ENCODE measurements at places on chromosomes 6 and 20.

- DNase-seq: no peak
These were observed 191.3 kb downstream of the EPM2A start for GRCh38 chr6:145544041-145544440.

DNA sequence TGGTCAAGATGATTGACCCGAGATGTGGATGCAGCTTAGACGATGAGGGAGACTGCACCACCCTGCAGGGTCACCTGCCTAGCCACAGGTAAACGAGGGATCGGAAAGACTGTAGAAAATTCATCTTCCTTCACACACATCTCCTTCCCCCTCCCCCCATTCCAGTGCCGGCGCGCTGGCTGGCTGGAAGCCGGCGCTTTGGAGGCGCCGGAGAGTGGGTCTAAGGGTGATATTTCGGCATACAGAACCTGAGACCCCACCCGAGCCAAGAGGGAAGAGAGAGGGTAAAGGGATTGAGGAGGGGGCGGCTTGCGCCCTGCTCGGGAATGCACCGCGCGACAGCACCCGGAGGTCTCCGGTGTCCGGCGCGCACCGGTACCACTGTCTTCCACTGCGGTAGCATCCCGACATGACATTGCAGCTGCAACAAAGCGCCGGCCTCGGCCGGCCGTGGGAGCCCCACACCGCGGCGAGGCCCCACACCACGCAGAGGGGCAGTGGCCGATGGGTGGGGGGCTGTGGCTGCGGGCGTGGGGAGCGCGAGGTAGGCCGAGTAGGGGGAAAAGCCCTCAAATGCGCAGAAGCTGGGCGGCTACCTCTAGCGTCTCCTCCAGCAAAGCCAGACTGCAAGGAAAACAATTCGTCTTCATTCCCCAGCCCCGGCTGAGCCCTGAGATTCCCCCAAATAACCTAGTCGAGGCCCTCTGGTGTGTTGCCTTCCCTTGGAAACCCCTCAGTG lies 984 bp downstream of the TNFRSF21 start:
- no peak for DNase-seq

DNA sequence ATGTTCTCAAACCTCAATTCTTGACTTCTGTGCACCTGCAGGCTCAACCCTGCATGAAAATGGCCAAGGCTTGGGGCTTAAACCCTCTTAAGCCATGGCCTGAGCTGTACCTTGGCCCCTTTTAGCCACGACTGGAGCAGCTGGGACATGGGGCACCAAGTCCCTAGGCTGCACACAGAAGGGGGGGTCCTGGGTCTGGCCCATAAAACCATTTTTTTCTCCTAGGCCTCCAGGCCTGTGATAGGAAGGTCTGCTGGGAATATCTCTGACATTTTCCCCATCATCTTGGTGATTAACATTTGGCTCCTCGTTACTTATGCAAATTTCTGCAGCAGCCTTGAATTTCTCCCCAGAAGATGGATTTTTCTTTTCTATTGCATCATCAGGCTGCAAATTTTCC lies 119.4 kb upstream of the VGLL2 start:
- DNase-seq: no peak

- no peak for DNase-seq
These were observed 37.1 kb downstream of the FRMD1 start for GRCh38 chr6:168041928-168042327.

GRCh38 chr6:45115696-45116095 lies 212.4 kb upstream of the RUNX2 start:
- DNase-seq: no peak

- no peak for DNase-seq
These were observed 319.0 kb downstream of the HACE1 start for GRCh38 chr6:104540743-104541142.

GRCh38 chr6:165692106-165692653 lies 29.1 kb upstream of the PDE10A start:
- no peak for DNase-seq

DNA sequence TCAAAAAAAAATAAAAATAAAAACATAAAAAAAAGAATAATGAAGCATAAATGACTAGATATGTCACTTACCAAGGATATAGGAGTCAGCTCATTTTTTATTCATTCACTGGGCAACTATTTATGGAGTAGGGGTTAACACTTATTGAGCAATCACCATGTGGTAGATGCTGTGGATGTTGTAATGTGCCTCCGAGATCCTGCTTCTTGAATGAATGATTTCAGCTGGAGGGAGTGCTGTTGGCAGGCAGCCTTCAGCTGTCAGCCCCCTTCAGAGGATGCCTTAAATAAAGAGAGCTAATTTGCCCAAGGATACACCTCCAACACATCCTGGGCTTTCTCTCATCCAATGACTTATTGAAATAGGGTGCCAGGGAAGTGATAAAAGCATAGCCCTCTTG lies 229.5 kb upstream of the DTNBP1 start:
- no peak for DNase-seq

DNA sequence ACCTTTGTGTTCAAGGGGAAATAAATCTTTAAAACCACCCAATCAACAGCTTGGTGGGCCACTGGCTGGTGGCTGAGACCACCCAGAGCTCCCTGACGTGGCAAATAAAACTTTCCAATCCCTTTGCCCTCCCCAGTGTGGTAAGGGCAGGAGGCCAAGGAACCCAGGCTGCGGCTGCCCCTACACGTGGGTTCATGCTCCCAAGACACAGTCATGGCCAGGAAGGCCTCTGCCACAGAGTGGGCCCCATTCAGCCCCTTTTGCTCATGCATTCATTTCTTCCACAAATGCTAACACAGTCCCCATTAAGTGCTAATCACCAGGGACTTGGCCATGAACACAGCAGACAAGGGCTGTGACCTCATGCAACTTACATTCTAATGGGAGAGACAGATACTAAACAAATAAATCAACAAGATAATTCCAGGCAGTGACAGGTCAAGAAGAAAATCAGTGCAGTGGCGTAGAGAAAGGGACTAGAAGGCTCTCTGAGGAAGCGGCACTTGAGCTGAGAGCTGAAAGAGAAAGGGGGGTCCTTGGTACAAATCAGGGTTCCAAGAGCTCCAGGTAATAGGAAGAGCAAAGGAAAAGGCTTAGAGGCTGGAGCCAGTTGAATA lies 13.8 kb downstream of the PREX1 start:
- DNase-seq: no peak

- DNase-seq: no peak
These were observed 32.7 kb upstream of the CCR6 start for GRCh38 chr6:167090171-167090570.

GRCh38 chr6:151352410-151353396 lies 38.7 kb downstream of the ZBTB2 start:
- DNase-seq: no peak

DNA sequence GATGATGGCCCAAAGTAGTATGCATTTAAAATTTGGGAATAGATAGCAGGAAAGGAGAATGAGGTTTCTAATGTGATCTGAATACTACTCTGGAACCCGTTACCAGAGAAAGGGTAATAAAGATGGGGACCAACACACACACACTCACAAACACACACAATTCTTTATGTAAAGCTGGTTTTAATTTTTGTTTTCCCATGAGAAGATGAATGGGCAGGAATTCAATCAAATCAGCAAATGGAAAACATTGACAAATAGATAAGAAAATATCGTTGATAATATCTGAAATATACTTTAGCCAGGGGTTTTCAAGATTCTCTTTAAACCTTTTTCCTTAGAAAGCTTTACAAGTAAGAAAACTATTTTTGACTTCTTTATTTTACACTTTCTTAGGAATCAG lies 303.0 kb downstream of the PRL start:
- DNase-seq: no peak

- no peak for DNase-seq
These were observed 267.0 kb downstream of the TMEM242 start for GRCh38 chr6:157056275-157056674.

DNA sequence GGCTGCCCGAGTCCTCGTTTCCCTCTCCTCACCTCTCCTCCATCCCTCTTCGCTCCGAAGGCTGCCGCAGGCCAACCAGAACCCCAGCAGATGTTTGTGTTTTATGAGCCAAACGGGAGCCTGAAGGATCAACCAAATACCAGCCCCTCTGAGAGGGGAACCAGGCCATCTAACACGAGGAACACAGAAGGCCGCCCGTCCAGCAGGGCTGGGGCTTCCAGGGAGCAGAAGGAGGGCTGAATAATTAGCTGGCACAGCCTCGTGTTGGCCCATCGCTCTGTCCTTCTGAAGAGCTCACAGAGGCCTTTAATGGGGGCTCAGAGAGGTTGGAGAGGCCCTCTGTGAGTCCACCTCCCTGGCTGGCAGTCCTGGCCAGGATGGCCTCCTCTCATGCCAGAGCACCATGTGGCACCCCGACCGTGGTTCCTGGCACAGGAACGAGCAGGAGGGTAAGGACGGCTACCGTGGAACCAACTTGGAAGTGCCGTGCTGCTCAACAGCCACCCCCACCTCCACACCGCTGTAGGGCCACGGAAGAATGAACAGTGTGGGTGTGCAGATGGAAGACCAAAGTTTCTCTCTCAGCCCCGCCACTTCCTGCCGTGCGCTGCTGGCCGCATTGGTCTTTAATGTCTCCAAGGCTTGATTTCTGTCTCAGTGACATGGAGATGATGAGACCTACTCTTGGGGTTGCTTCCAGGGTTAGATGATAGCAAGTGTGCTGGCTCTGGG lies 155.2 kb downstream of the SCML4 start:
- DNase-seq: no peak

- no peak for DNase-seq
These were observed 205.0 kb upstream of the KCNQ5 start for GRCh38 chr6:72416744-72417465.

DNA sequence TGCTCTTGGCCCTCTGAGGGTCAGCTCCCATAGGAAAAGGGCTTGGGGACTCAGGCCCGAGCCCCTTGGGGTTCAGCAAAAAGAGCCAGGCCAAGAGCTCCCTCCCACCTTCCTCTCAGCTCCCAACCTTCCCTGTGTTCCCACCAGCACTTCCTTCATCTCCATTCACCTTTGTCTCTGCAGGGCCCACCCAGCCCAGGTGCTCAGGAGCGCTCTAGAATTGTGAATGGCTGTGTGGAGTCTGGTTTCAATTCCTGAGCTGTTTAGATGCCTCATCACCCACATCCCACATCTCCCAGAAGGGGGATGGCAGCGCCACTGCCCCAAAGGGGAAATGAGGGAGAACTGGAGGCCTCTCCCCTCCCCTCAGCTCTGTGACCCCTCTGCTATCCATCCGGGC lies 7.7 kb downstream of the GRM4 start:
- no peak for DNase-seq

DNA sequence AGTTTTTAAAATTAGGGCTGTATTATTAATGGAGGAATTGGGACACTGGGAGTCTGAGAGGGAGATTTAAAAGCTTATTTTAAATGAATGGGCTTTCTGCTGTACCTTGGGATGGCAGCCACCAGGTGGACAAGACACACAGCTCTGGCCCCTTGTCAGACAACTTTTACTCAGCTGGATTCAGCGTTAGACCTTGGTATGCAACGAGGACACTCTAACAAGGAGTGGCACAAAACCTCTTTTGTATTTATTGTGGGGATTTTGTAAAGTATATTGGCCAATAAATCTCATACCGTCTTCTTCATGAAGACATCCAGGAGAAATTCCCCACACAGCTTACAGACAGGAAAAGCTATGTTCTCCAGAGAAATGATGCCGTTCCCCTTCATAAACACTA lies 105.7 kb downstream of the LCA5 start:
- no peak for DNase-seq

DNA sequence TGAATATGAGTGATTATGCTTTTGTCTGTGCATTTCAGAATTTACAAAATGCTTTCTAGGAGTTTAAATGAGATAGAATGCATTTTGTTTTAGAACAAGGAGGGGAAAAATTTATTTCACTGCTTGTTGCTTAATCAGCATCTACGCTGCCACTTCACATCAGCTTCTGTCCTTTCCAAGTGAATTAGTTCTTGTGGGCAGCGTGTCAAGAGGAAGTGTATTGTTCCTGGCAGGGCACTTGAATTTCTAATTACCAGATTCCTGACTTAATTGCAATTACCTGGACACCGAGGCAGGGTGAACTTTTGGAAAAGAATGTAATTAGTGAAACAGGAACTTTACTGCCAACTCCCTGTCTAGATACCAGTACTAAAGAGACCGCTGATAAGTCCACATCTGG lies 263.5 kb downstream of the TMEM242 start:
- DNase-seq: no peak

DNA sequence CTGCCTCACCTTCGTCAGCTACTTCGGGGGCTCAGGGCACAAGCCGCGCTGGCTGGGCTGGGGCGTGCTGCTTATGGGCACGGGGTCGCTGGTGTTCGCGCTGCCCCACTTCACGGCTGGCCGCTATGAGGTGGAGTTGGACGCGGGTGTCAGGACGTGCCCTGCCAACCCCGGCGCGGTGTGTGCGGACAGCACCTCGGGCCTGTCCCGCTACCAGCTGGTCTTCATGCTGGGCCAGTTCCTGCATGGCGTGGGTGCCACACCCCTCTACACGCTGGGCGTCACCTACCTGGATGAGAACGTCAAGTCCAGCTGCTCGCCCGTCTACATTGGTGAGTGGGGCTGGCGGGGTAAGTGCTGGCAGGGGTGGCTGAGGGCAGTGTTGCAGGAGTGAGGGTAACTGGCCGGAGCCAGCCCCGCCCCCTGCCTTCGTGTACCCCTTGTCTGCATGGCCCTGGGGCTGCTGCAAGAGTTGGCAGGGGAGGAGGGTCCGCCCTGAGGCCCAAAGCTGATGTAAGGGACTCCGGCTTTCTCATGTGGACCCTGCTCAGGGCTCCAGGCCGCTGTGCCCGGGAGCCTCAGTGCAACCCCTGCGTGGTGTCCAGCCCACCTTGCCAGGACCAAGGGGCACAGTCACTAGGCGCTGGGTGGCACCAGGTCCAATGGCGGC lies 14.8 kb downstream of the SLCO4A1 start:
- no peak for DNase-seq

DNA sequence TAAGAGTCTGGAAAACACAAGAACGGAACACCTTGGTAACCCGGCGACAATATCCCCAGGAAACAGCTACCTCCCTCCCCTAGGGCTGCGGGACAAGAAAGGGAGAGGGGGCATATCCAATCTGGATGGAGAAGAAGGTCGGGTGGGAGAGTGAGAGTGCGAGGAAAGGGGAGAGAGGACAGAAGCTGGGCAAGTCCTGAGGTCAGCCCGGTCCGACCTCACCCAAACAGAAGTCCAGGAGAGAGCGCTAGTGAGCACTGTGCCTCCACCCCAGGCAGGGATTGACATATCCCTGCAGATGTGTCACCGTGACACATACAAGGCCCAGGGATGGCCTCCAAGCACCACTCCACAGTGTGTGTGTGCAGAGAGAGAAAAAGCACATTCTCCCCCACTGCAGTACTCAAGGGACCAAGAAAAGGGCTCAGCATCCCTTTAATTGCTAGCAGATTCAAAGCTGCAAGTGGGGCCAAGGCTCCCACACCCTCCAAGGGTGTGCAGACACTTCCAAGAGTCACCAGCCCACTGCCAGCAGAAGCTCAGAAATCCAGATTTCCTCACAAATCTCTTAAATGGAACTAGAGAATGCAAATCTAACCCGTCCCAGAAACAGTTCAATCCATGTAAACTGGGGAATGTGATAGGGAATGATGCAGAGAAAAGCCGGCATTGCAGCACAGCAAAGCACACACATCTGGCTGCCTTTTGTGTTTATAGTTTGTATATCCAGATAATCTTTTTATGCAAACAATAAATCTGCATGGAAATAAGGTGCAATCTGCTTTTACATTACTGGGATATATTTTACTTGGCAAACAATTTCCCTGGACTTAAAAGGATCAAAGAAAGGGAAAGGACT lies 3.1 kb downstream of the PXDC1 start:
- DNase-seq: no peak

- DNase-seq: no peak
These were observed 86.1 kb upstream of the EZR start for GRCh38 chr6:158905277-158905676.

- no peak for DNase-seq
These were observed 20.4 kb downstream of the ZC3H12D start for GRCh38 chr6:149464411-149464810.

GRCh38 chr20:42779216-42779615 lies 410.5 kb downstream of the PTPRT start:
- no peak for DNase-seq

Data from brain pericyte (primary cell).